AG08395 (cell line): ENCODE measurements at places on chromosomes 16 and 17.

DNA sequence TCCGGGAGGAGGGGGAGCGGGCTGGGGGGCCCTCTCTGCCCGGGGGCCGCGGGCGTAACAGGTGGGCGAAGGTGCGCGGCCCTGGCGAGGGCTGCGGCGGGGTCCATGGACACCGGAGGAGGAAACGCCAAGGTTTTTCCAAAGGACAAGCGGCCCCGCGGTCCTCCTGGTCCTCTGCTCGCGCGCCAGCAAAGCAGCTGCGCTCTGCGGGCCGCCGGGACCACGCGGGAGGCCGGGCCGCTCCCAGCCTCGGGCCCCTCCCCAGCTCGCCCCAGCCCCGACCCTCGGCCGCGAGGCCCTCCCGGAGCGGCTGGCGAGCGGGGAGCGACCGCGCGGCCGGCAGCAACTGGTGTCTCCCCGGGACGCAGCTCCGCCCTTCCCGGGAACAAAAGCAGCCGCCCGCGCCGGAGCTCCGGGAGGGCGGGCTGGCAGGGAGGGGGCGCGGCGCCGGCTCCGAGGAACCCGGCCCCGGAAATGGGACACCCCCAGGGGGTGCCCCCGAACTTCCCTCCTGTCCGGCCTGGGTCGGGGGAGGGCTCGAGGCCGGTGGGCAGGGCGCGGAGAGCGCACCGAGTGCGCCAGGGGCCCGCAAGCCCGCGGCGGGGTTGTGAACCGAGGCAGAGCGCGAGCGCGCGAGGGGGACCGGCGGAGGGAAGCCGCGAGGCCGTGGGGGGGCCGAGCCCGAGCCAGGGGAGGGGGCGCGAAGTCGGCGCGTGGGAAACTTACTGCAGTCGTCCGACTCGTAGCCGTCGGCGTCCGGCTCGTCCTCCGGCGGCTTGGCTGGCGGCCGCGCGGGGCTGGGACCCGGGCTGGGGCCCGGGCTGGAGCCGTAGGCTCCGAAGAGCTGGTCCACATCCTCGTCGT lies 837 bp downstream of the DOC2B start:
- DNase-seq: no peak

GRCh38 chr17:48527547-48527932 lies 3.3 kb downstream of the HOXB1 start:
- no peak for DNase-seq

GRCh38 chr17:3411070-3411469 lies at the start of gene OR3A3:
Gene OR3A3, plus strand, starts transcription at chr17:3411370.
- no peak for DNase-seq

- peak; percentile 65 for DNase-seq
Observed at GRCh38 chr17:77881545-77881944, 77.0 kb upstream of the TNRC6C start.

DNA sequence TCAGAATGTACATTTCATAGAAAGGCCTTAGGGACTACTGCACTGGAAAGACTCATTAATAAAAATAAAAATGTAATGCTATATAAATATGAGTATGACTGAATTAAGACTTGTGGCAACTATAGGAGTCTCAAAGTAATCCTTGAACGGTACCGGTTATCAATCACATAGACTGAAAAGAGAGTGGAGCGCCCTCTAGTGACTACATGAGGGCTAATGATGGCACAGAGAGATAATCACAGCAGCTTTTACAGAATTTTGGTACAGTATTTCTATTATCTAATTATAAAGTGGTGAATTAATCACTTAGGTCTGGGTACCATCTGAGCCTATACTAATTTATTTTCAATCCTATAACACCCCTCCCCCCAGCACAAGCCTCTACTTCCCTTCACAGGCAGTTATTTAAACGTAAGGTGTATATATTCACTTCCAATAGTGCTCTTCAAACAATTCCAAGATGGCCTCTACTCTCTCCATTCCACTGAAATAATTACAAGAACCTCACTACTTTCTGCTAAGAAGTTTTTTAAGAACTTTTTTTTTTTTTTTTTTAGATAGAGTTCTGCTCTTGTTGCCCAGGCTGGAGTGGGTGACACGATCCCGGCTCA lies 40.7 kb upstream of the ANKFY1 start:
- peak; percentile 63 for DNase-seq

- peak; percentile 75 for DNase-seq
Observed at GRCh38 chr17:40062329-40063186, at the start of gene THRA. Gene THRA, plus strand, starts transcription at chr17:40062965. Its CDS starts 11,524 bp downstream, at chr17:40074489.

DNA sequence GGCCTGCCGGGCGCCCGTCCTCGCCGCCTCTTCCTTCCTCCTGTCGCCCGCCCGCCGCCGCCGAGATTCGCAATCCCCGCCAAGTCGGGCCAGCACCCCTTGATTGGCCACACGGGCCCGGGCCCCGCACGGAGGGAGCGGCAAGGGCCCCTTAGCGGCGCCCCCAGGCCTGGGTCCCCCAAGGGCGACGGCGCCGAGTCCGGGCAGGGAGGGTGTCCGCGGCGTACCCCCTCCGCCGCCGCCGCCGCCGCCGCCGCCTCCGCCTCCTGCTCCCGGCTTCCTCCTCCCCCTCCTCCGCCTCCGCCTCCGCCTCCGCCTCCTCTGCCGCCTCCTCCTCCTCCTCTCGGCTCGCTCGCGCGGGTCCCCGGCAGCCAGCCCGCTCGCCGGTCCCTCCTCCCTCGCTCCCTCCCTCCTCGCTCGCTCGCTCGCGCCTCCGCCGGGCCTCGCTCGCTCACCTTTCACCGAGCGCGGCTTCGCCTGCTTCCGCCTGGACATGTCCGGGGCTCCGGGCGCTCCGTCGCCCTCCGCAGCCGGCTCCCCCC lies 561 bp downstream of the ZNF423 start:
- peak; percentile 57 for DNase-seq

DNA sequence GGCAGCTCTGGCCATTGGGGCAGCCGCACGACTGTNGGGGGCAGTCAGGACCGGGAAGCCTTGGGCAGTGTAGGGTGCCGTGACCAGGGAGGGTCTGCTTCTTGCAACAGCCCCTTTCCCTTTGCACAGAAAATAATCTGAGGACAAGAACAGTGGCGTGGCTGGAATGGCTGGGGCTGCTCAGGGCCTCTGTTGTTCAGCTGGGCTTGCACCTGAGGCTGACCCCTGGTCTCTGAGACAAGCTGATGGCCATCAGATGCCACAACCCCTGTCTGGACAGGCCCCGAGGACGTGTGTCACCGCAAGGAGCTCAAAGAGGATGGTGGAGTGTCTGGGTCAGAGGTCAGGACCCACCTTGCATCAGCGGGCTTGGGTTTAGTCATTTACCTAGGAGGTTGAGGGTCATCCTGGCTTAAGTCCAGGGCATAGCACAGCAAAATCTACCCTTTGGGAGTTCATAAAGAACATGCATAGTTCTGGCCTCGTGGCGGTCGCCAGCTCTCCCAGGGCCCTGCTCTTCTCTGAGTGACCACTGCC lies 46.9 kb downstream of the METRNL start:
- DNase-seq: no peak

DNA sequence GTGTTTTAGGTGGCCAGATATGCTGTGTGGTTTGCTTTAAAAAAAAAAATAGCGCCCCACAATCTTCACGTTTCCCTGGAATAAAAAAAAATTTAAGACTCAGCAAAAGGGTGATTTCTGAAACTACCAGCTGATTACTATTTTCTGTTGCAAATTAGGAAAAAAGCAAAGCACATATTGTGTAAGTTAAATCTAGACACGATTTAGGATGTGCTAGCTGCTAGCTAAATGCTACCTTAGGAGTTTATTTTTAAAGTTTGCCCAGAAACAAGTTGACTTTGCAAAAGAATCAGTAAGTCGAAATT lies 944 bp upstream of the MARF1 start:
- no peak for DNase-seq

GRCh38 chr17:10337976-10338375 lies 34.8 kb downstream of the MYH13 start:
- peak; percentile 87 for DNase-seq

- no peak for DNase-seq
Observed at GRCh38 chr16:67760206-67760955, 41.3 kb upstream of the GFOD2 start.

- no peak for DNase-seq
Observed at GRCh38 chr16:181565-182021, 1.3 kb downstream of the HBQ1 start.

GRCh38 chr17:50292465-50292864 lies 18.2 kb downstream of the TMEM92 start:
- no peak for DNase-seq

DNA sequence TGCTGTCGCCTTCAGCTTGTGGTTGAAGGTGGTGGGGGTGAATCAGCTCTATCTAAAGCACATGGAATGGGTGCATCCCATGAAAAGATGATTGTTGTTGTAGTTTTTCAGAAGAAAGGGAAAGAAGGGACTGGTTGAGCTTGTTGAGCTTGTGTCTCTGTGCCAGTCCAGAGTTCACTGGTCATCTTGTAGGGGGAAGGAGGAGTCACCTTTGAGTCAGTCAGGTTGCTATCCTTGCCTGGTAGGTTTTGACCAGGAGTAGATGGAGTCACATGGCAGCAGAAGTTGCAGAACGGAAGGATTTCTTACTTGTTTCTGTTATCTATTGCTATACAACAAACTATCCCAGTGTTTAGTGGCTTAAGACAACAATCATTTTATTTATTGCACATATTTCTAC lies 73.3 kb downstream of the PLCG2 start:
- no peak for DNase-seq
